ENCODE measurements at places on chromosomes 5 and 9.

GRCh38 chr9:92669527-92669889 is 423 bp downstream of the IPPK start:
- DNase-seq = no peak

- DNase-seq = no peak
Observed at GRCh38 chr5:66769030-66769733, 173.0 kb downstream of the MAST4 start.

- no peak for DNase-seq
Observed at GRCh38 chr9:131049829-131050715, 41.1 kb downstream of the LAMC3 start.

GRCh38 chr5:96661855-96662724 is at the start of gene CAST:
TSS of gene CAST (plus strand) at chr5:96662376. CDS start at chr5:96662423, 47 bp downstream.
- DNase-seq = peak; percentile 85

DNA sequence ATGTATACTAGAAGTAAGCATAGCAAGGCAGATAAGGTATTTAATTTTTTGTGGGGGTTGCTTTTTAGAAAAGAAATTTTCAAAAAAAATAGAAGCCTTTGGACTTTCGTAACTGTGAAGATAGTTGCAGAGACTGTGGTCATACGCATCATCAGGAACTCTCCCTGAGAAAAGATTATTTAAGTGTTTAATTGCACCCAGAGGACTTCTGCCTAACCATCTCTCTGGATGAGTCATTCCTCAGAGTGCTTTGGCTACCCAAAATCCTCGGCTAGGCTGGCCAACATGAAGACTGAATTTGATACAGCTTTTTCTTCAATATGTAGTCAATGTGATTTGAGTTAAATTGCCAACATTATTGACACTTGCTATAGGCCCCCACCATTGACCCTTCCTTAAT is 296.4 kb downstream of the TLR4 start:
- DNase-seq = no peak

Data from CD4-positive, alpha-beta T cell treated with Interleukin-2 at 100 ng/mL for 4 hours (primary cell).